Uterine smooth muscle cell (primary cell): ENCODE measurements at places on chromosomes 5 and 9. TPM values are rescaled to one million over a fixed set of nuclear protein-coding genes. Genes with fewer than 3 reads are reported as not detected.

TRAF1 gene
- total RNA-seq = 0.55 and 0.62 TPM in 2 replicates

PFN3 gene
- total RNA-seq = not detected in 2 replicates

FSTL4 gene
- not detected in 2 replicates for total RNA-seq

DIPK1B gene
- 0.22 and 1.1 TPM in 2 replicates for total RNA-seq

SCGB3A2 gene
- not detected in 2 replicates for total RNA-seq
